NCI-H187 (cell line): ENCODE measurements at places on chromosomes 5 and 9.

- no peak for DNase-seq
Measured at GRCh38 chr9:107918749-107919148, 429.2 kb upstream of the KLF4 start.

- no peak for DNase-seq
Measured at GRCh38 chr5:160750938-160751657, 100.9 kb downstream of the ATP10B start.

- no peak for DNase-seq
Measured at GRCh38 chr9:118215549-118215948, 511.3 kb downstream of the TLR4 start.

DNA sequence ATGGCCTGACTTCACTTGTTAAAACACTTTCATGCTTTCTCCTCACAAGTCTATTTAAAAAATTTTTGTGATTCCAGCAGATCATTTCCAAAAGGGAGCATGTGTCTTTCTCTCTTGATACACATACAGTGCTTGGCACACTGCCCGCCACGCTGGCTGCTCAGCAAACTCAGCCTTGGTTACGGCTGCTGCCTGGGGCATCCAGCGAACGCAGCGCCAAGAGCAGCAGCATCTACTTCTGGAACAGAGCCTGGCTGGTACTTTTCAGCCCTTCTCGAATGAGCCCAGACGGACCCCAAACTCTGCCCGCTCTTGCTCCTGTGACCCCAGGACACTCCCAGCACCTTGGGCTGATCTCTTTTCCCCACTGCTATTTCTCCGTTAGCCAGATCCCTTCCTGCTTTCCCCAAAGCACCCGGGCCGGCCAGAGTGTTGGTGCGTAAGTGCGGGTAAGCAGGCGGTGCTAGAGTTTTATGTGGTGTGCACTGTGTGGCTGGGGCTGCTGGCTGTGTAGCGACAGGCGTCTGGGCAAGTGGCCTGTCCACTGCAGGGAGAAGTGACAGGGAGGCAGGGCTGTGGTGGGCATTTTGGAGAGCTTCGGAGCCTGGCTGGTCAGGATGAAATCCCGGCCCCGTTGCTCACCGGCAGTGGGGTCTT lies 73.2 kb downstream of the SH3PXD2B start:
- peak; percentile 11 for DNase-seq

GRCh38 chr9:29564564-29564963 lies 1991.3 kb upstream of the C9orf72 start:
- DNase-seq, result no peak

DNA sequence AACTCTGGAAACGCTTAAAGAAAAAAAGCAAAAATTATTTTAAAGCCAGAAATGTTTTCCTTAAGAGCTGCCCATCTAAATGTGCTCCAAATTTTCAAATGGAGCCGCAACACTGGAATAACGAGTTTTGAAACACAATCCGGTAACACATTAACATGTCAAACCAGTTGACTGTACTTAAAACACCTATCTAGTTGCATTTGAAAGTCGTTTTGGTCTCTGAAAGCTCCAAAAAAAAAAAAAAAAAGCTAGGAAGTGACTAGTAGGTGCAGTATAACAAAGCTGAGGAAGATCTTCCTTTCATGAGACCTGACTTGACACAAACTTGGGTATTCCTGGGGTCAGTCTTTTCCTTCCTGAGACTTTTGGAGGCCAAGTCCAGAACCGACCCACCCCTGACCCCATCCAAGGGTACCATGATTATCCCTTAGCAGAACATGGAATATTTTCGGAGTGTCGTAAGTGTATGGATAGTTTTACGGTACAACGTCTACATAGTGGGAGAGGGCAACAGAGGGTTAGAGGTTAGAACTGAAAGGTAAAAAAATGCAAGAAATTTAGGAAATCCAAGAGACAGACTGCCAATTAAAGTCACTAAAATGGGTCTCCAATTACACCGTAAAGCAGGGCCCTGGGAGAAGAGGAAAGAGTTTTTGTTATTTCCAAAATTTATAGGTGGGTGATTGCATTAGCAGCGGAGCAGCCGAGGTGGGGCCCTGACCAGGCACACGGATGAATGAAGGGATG lies 812 bp downstream of the CETN3 start:
- DNase-seq, result no peak

GRCh38 chr5:114412510-114413171 lies 50.8 kb downstream of the KCNN2 start:
- no peak for DNase-seq

DNA sequence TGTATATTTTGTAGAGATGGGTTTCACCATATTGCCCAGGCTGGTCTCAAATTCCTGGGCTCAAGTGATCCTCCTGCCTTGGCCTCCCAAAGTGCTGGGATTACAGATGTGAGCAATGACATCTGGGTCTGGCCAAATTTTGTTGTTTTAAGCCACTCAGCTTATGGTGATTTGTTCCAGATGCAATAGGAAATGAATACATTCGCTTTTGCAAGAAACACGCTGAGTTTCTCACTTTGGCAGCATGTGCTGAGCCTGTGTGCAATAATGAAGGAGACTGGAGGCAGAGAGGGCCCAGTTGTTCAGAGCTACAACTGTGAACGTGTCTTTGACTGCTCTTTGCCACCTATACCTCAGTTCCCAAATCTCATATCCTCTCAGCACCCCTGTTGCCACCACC lies 56.4 kb downstream of the KIF4B start:
- DNase-seq, result no peak

DNA sequence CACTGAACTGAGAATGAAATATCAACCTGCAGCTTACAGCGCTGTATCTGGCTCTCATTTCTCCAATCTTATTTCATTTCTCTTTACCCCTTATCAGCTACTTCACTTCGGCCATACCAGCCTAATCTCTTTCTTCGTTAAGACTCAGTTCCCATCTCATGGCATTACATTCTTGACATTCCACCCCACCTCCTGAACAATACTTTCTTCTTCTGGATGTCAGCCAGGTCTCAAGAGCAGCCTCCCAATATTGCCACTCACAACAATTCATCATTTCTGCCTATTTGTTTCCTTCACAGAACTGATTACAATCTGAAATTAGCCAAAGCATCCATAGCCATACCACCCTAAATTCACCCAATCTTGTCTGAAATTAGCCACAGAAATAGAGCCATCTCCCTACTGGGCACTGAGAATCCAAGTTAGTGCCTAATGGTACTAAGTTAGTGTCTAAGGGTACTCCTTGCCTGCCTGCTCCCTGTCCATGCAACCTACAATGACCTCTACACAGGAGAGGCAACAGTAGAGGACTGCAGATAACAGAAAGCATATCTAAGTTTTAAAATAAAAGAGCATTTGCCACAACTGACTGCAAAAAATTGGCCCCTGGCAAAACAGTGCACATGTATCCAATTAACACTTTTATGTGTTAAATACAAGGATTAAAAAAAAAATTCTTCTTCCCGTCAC lies 35.2 kb downstream of the SETX start:
- DNase-seq, result no peak

GRCh38 chr5:22651355-22651754 lies 201.8 kb downstream of the CDH12 start:
- no peak for DNase-seq

DNA sequence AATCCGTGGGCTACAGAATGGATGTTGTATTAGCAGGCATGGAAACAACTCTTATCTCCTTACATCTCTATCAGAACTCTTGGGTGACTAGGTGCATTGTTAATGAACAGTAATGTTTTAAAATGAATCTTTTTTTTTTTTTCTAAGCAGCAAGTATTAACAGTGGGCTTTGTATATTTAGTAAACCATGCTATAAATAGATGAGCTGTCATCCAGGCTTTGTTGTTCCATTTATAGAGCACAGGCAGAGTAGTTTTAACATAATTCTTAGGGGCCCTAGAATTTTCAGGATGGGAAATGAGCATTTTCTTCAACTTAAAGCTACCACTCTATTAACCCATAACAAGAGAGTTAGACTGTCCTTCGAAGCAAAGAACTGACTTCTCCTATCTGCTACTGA lies 233.7 kb upstream of the ADAMTSL1 start:
- DNase-seq, result no peak

GRCh38 chr5:42993516-42994245 lies 46.4 kb downstream of the ANXA2R start:
- no peak for DNase-seq

- DNase-seq, result peak; percentile 26
Measured at GRCh38 chr9:121686930-121687541, 35.6 kb downstream of the DAB2IP start.

- DNase-seq, result no peak
Measured at GRCh38 chr9:90773617-90774016, 28.0 kb upstream of the SYK start.

- DNase-seq, result no peak
Measured at GRCh38 chr5:28808967-28809810, 1770.8 kb upstream of the CDH9 start.

DNA sequence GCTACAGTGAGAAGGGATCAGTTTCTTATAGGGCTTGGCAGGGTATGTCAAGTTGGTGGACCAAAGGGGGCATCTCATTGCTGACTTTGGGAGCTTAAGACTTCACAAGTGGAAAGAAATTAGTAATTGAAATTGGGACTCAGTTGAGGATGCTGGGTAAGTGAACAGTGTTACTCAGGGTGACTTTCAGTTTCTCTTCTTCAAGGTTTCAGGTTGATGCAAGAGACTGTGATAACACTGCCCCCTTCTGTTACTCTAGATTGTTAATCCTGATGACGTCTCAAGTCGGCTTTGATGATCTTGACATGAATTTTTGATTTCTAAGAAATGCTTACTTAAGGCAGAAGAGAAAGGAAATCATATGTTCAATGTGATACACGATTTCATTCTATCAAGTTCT lies 21.3 kb downstream of the KCTD16 start:
- no peak for DNase-seq

GRCh38 chr5:113487416-113487780 lies 855 bp downstream of the MCC start:
- no peak for DNase-seq

GRCh38 chr9:79120941-79121340 lies 450.8 kb upstream of the TLE4 start:
- no peak for DNase-seq

DNA sequence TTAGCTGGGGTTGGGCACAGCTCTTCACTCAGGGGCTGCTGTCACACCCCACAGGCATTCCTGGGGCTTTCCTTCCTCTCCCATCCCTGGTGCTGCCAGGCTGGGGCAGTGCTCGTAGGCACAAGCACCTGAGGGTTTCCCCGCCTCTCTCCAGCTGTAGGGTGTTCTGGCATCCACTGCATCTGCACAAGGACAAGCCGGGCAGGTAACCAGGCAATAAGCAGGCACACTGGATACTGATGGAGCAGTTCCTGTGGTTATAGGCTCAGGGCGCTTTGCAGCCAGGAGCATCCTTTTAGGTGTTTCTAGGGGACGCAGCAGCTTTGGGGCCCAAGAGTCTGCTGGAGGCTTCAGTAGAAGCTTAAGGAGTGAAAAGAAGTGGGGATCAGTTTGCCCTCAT lies 56.8 kb downstream of the ARHGEF37 start:
- no peak for DNase-seq

- DNase-seq, result no peak
Measured at GRCh38 chr9:1994180-1994579, 21.0 kb upstream of the SMARCA2 start.
